Skin of body (tissue), 3 donors: ENCODE measurements at places on chromosomes 2 and 18. TPM values are rescaled to one million over a fixed set of nuclear protein-coding genes. Genes with fewer than 3 reads are reported as not detected.
A peak's percentile ranks its signal among the peaks of the same experiment; 100 is the strongest.

GRCh38 chr18:68623342-68623741 is 91.6 kb downstream of the TMX3 start:
- DNase-seq, result peak; percentile 11

The UGT1A4 gene
- not detected for total RNA-seq

DNA sequence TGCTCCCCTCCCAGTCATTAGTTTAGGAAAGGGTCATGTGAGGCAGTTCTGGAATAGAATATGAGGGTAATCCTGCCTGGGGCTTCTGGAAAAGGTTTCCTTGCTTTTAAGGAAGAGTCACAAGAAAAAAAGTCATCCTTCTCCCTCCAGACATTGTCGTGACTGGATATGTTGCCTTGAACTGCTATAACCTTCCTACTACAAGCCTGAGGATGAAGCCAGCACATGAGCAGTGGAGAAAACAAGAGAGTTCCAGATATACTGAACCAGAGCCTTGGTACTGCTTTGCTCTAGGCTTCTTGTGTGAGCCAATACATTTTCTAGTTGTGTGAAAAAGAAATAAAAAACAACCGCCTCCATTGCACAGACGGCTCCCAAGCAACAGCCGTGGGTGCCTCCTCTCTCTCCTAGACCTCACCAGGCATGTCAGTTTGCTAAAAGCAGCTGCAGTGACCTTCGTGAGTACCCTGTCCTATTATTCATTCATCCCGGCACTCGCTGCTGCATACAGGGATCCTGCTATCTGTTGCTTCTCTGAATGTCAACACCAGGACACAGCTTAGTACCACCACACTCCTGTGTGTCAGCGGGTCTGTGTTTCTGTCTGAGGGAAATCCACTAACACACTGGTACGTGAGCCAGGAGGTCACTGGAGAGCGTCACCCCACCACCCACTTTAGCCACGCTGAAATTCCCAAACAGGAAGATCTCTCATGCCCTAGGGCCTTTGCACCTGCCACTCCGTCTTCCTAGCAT is 186.7 kb downstream of the KLHL29 start:
- DNase-seq, result no peak

The KYNU gene
- 3.2 TPM for total RNA-seq

- DNase-seq, result no peak
Measured at GRCh38 chr2:72629062-72629461, 196.8 kb downstream of the EXOC6B start.

The TMEM247 gene
- not detected for total RNA-seq

DNA sequence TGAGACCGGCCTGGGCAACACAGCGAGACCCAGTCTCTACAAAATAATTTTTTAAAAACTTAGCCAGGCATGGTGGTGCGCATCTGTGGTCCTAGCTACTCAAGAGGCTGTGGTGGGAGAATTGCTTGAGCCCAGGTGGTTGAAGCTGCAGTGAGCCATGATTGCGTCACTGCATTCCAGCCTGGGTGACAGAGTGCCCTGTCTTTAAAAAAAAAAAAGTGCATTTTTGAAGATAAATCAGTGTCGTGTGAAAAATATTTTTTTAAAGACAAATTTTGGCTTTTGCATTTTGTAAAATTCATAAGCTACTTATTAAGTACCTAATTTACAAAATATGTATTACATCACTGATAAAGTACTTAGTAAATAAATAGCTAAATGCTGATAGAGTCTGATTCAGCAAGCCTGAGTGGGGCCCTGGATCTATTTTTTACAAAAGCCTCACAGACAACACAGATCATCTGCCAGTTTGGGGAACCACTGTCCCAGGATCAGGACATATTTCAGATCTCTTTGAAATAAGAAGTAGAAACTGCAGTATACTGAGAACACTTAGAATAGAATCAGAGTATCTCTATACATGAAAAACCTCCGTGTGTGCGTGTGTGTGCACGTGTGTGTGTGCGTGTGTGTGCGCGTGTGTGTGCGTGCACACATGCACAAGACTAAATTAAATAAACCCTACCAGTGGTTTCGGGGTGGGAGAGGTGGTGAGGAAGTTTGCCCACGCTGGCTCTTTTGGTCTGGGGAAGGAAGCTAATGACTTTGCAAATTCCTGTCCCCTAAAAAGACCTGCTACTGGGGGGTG is 61.6 kb downstream of the AAK1 start:
- no peak for DNase-seq

The REEP1 gene
- 3.9 TPM for total RNA-seq

- no peak for DNase-seq
Measured at GRCh38 chr2:231102772-231103171, 22.1 kb downstream of the HTR2B start.

GRCh38 chr2:106144621-106145331 is 49.3 kb downstream of the UXS1 start:
- DNase-seq, result no peak

The UGT1A3 gene
- not detected for total RNA-seq

GRCh38 chr18:62370366-62370765 is 45.3 kb downstream of the TNFRSF11A start:
- DNase-seq, result peak; percentile 0

- no peak for DNase-seq
Measured at GRCh38 chr2:147017951-147018645, 826.7 kb upstream of the ACVR2A start.

The NT5DC4 gene
- total RNA-seq, result not detected

GRCh38 chr2:232937278-232937906 is 67.3 kb downstream of the SNORC start:
- no peak for DNase-seq

DNA sequence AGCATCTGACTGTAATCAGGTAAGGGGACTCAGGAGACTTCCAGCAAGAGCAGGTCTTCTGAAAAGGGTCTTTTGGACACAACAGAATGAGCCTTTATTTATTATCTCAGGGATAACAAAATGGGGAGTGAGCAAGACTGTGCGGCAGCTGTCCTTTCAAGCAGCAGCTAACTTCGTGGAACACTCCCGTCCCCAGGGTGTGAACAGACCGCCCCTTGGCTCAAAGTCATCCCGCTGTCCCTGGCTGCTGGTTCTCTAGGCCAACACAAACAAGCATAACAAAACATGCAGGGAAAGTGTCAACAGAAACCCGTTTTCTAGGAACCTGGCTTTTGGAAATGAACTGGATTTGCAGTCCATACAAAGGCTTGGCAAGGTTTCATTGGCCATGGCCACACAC is 787.9 kb upstream of the FANCL start:
- DNase-seq, result peak; percentile 8

GRCh38 chr2:178482437-178482836 is 2.2 kb downstream of the PLEKHA3 start:
- DNase-seq, result no peak

- DNase-seq, result no peak
Measured at GRCh38 chr2:112187046-112187715, 49.0 kb downstream of the FBLN7 start.

GRCh38 chr2:186949726-186950256 is 100.8 kb upstream of the ZSWIM2 start:
- no peak for DNase-seq

- DNase-seq, result no peak
Measured at GRCh38 chr18:78973357-78974083, 6.1 kb upstream of the SALL3 start.

- DNase-seq, result peak; percentile 42
Measured at GRCh38 chr2:99489063-99489760, 605 bp downstream of the REV1 start.

GRCh38 chr2:39488450-39488849 is 51.4 kb upstream of the MAP4K3 start:
- no peak for DNase-seq

DNA sequence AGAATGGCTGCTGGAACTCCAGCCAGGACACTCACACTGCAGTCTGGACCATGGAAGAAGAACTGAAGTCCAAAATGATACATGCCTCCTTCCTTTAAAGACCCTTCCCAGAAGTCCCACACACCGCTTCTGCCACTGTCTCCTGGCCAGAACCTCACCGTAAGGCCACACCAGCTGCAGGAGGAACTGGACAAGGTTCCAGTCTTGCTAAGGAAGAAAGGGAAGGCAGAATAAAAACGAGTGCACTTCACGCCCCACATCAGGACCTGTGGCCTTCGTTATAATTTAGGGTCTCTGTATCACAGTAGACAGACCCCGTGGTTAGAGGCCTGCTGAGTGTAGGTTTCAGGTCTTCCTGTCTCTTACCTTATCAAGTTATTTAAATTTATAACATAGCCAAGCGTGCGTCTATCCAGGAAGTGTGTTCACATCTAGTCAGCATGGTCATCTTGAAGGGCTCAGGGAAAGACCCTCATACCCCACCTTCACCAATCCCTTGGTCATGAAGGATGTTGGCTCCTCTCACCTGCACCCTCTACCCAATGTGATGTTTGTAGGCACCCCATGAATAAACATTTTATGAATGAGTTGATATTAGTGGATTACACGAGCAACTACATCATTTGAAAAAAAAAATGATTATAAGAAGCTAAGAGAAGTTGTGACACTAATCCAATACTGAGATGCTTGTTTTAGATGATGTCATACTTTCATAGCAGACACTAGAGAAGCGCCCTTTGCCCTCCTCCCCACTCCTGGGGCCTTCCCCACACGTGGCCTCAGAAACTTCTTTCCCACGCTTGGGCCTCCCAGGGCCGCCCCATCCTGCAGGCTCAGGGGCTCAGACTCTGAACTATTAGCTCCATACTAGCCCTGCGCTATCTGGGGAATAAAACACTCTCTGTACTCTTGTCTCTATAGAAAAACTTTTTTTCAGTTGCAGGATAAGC is 157.6 kb downstream of the FAM210A start:
- no peak for DNase-seq

DNA sequence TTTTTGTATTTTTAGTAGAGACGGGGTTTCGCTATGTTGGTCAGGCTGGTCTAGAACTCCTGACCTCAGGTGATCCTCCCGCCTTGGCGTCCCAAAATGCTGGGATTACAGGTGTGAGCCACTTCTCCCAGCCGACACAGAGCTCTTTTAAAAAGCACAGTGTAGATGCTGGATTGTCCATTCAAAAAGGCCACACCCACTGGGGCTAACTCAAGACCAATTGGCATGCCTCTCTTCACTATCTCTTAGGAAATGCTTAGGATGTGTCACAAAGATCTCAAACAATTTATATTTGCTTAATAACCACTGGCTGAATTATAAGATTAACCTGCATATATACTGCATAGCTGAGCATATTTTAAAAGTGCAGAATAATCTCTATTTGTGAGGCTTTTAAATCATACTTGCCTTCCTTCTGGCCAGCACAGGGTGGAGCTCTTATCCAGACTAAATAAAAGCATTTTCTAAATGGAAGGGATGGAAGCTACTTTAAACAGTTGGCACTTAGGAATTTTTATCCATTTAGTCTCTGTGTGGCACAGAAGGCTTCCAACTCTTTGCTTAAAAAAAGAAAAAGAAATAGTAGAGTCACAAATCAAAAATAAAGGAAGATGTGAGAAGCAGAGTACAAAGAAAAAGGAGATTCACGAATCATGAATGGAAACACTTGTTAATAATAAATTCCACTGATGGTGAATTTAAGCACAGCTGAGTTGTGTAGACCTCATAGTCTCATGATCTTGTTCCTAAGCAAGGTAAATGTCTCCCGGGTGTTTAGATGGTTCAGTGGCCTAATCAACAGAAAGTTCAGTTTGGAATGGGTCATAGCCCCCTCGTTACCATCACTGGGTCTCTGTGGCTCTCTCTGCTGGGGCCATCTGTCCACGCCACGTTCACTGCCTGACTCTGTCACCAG is 22.4 kb downstream of the CRYGD start:
- peak; percentile 2 for DNase-seq

The CCDC178 gene
- total RNA-seq, result 0.99 TPM

DNA sequence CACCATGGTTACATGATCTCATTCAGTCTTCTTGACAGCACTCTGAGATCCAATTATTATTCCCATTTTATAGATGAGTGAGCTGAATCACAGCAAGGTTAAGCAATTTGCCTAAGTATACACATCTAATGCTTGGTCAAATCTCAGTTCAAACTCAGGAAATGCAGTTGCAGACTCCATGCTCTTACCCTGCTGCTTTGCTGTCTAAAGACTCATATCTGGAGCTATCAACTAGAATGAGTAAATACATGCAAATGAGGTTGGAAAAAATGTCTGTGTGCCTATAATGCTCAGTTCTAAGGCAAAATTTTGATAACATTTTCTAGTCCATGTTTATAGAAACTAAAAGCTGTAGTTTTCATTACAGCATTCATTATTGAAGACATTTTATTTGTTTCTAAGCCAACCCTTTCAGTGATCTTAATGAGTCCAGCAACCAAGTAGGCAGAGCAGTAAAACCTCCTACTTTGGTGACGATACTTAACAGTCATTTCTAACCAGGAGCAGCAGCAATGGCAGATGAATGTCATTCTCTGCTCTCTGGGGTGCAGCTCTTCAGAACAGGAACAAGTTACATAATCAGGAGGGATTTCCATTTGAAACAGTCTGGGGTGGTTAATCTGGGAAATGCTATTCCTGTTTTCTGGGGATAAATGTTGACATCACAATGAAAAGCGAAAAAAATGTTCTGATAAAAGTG is 396.8 kb upstream of the UBE2E3 start:
- no peak for DNase-seq

- no peak for DNase-seq
Measured at GRCh38 chr2:16948053-16948452, 282.4 kb upstream of the CYRIA start.

- no peak for DNase-seq
Measured at GRCh38 chr2:216394881-216395280, 17.4 kb upstream of the SMARCAL1 start.

- no peak for DNase-seq
Measured at GRCh38 chr2:191866195-191866594, 19.3 kb upstream of the CAVIN2 start.

DNA sequence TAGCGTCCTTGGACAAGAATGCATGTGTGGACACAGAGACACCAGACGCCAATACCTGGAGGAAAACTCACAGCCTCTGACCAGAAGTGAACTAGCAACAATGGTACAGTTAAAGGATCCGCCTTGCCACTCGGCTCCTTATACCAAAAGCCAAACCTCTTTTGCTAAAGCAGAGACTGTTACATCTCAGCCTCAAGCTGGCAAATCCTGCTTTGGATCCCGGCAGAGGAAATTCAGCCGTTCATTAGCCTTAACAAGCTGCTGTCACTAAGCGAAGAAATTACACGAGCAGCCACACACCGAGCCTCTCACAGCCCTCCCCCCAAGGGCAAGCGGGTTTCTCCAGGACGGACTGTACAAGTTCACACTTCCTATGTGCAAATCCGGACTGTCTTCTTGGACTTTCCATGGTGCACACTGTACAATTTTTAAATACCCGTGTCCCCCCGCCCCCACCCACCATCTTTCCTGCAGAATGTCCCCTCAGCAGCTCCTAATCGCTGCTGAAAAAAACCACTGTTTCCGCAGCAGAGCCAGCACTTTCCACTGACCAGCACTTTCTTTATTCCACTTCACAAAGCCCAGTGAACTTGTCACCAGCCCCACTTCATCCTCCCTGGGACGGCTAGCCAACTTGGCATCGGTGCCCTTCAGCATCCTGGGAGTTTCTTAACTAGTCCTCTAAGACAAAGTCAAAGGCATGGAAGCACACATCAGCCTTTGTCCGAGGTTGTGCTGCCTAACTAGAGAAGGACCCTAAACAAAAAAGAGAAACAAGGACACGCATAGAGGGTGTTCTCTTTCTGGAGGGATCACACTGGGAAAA is 1.5 kb downstream of the KLF7 start:
- DNase-seq, result peak; percentile 80
